Hematopoietic multipotent progenitor cell treated with erythropoietin and hydrocortisone succinate and interleukin-3 and kit ligand, for 4 days (in vitro differentiated cells): ENCODE measurements at places on chromosomes 11 and 22.

GRCh38 chr11:120708511-120709183 lies 197.1 kb downstream of the GRIK4 start:
- no peak for DNase-seq

GRCh38 chr22:39719559-39720450 lies 149.3 kb downstream of the CACNA1I start:
- DNase-seq, result no peak

DNA sequence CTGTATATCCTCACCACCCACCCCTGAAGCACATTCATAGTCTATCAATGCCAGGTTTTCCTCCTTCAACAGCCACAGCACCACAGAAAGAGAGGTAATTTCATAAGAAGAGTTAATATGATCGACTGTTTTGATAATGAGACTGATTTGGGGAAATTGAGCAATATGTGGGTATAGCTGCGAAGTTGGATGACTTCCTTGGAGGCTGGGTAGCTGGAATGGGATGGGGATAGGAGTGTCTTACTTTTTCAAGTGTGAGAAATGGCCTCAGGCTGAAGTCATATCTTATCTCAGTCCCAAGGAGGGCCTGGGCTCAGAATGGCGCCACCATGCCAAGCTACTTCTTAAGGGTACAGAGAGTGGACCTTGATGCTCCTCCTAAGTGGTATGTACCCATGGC lies 187.6 kb upstream of the CCDC90B start:
- DNase-seq, result peak; percentile 4

- no peak for DNase-seq
These were observed 69.5 kb downstream of the ZNRF3 start for GRCh38 chr22:28952857-28953256.

DNA sequence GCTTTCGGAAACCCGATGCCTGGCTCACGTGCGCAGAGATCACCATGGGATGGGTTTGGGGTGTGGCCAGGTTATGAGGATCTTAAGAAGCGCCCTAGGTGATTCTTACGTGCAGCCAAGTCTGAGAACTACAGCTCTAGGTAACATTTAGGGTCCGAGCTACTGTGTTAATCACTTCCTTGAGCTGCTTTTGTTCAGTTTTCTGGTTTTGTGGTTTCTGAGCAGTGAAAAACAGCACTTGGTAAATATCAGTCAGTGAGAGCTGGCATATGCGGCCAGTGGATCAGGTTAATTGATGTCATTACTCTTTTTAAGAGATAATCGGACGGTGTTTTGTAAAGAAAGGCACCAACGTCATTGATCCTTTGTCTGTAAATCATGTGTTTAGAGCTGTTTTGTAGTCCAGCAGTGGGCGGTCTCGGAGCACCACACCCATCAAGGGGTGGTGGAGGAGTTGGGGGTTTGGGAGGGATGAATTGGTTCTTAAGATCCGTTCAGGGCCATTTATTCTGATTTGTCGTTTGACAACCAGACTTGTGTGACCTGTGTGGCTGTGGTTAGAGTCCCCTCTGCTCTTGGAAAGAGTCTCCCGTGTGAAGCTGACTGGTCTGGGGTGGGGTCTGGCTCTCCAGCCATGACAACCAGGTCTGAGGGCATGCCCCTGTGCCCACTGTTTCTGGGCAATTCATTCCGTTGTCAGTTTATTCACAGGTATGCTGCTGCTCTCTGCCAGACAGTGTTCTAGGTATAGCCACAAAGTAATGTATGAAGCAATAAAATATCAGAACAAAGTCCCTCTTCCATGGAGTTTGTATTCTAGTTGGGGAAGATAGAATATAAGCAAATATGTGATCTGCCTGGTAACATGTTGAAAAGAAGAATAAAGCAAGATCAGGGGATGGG lies 61.9 kb upstream of the SORL1-AS1 start:
- no peak for DNase-seq

GRCh38 chr11:69390561-69390960 lies 90.9 kb upstream of the LINC01488 start:
- no peak for DNase-seq
